ENCODE measurements at places on chromosomes 6 and 20.

DNA sequence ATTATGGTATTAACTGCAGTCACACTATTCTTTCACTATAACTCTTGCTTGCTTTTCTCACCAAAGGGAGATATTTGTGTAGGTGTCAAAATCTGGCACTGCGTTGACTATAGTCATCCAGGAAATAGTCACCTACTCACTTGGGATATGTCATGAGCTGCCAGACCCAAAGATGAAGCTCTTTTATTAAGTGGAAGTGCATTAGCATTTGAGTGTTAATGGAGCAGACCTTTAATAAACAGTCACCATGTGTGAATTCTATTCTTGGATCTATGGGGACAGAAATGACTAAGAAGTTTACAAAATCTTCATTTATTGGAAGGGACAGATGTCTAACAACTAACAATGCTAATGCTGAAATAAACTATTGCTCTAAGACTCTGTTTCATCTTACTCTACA lies 130.1 kb upstream of the NEDD9 start:
- DNase-seq: no peak

- no peak for DNase-seq
Measured at GRCh38 chr20:46230801-46231282, 77.5 kb downstream of the CDH22 start.

GRCh38 chr6:56794421-56794820 lies 151.7 kb upstream of the DST start:
- DNase-seq: no peak

GRCh38 chr6:120874422-120874821 lies 459.9 kb downstream of the TBC1D32 start:
- DNase-seq: no peak

DNA sequence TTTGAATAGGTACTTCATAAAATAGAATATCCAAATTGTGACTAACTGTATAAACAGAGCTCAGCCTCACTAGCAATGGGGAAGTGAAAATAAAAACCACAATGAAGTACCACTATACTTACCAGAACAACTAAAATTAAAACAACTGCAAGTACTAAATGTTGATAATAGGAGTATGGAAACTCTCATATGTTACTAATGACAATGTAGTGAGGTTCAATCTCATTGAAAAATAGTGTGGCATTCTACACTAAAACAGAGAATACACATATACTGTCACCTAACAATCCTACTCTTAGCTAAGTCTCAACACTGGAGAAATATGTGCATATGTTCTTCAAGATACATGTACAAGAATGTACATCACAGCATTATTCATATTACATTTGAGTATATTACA lies 132.0 kb upstream of the CARMIL1 start:
- no peak for DNase-seq

All from SK-N-MC (cell line).